ENCODE measurements at places on chromosomes 16 and 17.
A peak's percentile ranks its signal among the peaks of the same experiment; 100 is the strongest.

GRCh38 chr17:71966055-71966454, 154.8 kb upstream of the SOX9 start:
- H3K4me3 ChIP-seq = no peak overlapping the region
- H3K36me3 ChIP-seq = no peaks in the 10 kb centered on the region
- no peaks in the 10 kb centered on the region for H3K27me3 ChIP-seq
- no peak for DNase-seq

GRCh38 chr16:1351215-1351581, 480 bp downstream of the TSR3 start:
- H3K4me1 ChIP-seq = no peaks in the 10 kb centered on the region
- H3K27ac ChIP-seq = no peak overlapping the region
- H3K27me3 ChIP-seq = no peaks in the 10 kb centered on the region
- no peak for DNase-seq

DNA sequence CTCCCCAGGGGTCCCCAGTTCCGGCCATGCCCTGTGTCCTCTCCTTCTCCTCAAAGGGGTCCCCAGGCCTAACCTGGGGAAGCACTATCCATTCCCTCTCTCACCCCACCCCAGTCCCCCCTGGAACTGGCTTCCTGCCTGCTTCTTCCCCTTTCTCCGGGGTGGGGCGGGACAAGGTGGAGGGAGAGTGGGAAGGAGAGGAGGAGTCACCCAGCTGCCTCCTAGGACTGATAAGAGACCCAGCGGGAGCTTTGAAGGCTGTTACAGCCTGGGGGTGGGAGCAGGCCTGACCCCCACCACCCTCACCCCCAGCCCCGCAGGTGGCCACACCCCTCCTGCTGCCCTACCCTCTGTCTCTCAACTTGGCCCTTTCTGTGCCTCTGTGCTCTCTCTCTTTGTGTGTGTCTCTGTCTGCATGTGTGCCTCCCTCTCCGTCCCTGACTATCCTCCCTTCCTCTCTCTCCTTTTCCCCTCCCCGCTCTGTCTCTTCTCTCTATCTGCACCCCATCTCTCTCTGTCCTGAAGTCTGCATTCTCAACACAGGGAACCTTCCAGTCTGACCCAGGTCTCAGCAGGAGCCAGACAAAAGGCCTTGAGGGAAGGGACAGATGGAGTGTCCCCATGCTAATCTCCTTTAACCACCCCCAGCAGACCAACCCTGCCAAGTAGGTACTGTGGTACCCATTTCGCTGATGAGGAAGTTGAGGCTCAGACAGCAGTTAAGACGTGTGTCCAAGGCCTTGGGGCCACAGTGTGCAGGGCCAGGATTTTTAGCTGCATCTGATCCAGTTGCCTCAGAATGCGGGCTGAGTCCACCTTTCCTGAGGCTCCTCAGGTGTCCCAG, 66.1 kb downstream of the RAB11FIP4 start:
- no peak for DNase-seq
- H3K27ac ChIP-seq = no peak overlapping the region
- H3K4me3 ChIP-seq = no peak overlapping the region
- H3K4me1 ChIP-seq = no peaks in the 10 kb centered on the region

DNA sequence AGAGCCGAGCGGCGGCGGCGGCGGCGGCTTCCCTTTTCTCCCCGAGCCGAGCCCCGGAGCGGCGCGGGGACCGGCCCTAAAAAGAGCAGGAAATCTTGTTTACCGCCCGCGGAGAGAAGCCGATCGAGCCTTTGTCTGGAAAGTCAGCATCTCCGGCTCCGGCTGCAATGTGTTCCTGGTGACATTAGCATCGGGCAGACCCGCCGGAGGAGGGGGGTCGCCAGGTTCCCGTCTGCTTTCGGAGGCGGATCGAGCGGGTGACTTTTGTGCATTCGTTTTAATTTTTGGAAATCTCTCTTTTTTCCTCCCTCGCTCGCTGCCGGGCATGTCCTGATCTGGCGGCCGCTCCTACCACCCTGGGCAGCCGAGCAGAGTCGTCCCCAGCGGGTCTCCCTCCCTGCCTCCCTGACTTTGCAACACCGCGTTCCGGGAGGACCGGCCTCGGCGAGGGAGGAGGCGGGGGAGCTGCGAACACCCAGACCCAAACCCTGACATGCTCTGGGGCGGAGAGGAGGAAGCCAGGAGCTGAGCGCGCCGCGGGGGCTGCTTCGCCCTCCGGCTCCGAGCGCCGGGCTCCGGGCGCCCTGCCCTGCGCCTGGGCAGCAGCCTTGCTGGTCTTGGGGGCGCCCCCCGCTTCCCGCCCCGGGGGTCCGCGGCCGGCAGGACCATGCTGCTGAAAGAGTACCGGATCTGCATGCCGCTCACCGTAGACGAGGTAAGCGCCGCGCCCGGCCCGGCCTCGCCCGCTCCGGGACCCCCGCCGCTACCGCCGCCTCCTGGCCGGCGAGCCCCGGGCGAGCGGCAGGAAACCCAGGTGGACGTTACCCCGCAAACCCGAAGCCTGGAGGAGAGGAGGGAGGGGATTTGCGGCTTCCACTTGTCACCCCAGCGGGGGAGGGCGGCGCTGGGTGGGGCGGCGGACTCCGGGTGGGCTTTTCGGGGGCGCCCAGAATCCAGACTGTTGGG, 690 bp downstream of the PITPNC1 start:
- peaks cover 2% of the 10 kb centered on the region for H3K4me1 ChIP-seq
- H3K27ac ChIP-seq = peak overlapping the region; percentile 72
- peak; percentile 74 for DNase-seq
- H3K36me3 ChIP-seq = peaks cover 18% of the 10 kb centered on the region
- H3K4me3 ChIP-seq = peak overlapping the region; percentile 84

- no peak for DNase-seq
- no peaks in the 10 kb centered on the region for H3K27me3 ChIP-seq
- no peak overlapping the region for H3K27ac ChIP-seq
- no peak overlapping the region for H3K4me3 ChIP-seq
- peaks cover 8% of the 10 kb centered on the region for H3K4me1 ChIP-seq
These were observed 57.1 kb downstream of the SPECC1 start for GRCh38 chr17:20066253-20066652.

GRCh38 chr16:25106567-25107465, 4.7 kb upstream of the LCMT1 start:
- peak overlapping the region; percentile 98 for H3K4me3 ChIP-seq
- H3K4me1 ChIP-seq = peaks cover 2% of the 10 kb centered on the region

GRCh38 chr17:14580499-14580898, 279.6 kb downstream of the HS3ST3B1 start:
- H3K36me3 ChIP-seq = no peaks in the 10 kb centered on the region
- no peak overlapping the region for H3K27ac ChIP-seq
- H3K27me3 ChIP-seq = no peaks in the 10 kb centered on the region
- H3K4me1 ChIP-seq = peaks cover 4% of the 10 kb centered on the region
- no peak overlapping the region for H3K4me3 ChIP-seq

GRCh38 chr16:68995011-68995504, 110.4 kb upstream of the HAS3 start:
- peak; percentile 56 for DNase-seq
- H3K4me1 ChIP-seq = peaks cover 10% of the 10 kb centered on the region
- H3K4me3 ChIP-seq = no peak overlapping the region
- H3K27ac ChIP-seq = no peak overlapping the region
- H3K36me3 ChIP-seq = peaks cover 12% of the 10 kb centered on the region

DNA sequence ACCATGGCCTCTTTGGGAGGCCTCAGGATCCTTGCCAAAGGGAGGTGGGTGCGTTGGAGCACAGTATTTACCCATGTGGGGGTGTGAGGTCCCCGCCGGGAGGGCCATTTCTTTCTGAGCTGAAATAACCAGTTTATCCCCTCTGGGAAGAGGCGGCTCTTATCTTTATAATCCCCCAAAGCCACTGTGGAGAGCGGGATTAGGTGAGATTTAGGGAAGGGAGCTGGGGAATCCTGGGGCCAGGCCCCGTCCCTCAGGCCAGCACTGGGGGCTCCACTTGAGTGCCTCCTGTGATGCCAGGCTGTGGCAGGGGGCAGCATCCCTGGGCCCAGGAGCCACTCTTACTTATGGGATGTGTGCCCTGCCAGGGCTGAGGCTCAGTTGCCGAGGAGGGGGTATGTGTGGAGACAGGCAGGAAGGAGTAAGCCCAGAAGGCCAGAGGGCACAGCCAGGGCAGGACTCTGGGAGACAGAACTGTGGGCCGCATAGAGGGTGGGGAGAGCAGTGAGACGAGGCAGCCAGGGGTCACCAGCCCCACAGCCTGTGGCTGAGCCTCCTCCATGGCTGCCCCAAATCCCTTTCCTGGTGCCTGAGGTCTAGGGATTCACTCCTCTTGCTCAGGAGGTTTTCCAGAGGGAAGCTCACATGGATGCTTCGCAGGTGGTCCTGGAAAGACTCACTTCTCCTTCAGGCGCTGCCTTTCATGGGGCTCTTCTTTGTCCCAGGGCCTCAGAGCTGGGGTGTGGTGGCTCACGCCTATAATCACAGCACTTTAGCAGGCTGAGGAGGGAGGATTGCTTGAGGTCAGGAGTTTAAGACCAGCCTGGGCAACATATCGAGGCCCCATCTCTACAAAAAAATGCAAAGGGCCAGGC, 25.0 kb downstream of the TMEM94 start:
- H3K27ac ChIP-seq = no peak overlapping the region
- no peak overlapping the region for H3K4me3 ChIP-seq
- H3K4me1 ChIP-seq = no peaks in the 10 kb centered on the region
- DNase-seq = no peak
- H3K36me3 ChIP-seq = peaks cover 11% of the 10 kb centered on the region
- no peaks in the 10 kb centered on the region for H3K27me3 ChIP-seq

- no peak overlapping the region for H3K27ac ChIP-seq
- no peak for DNase-seq
- no peaks in the 10 kb centered on the region for H3K27me3 ChIP-seq
- no peaks in the 10 kb centered on the region for H3K4me1 ChIP-seq
These were observed 63.0 kb downstream of the BAIAP2 start for GRCh38 chr17:81097943-81098308.

- no peaks in the 10 kb centered on the region for H3K36me3 ChIP-seq
- no peaks in the 10 kb centered on the region for H3K4me1 ChIP-seq
- H3K4me3 ChIP-seq = no peak overlapping the region
- DNase-seq = peak; percentile 15
These were observed 33.5 kb downstream of the WSB1 start for GRCh38 chr17:27327397-27327796.

GRCh38 chr17:57665696-57666095, 79.4 kb downstream of the CCDC182 start:
- DNase-seq = peak; percentile 31
- H3K4me3 ChIP-seq = no peak overlapping the region
- H3K4me1 ChIP-seq = peaks cover 3% of the 10 kb centered on the region
- no peaks in the 10 kb centered on the region for H3K27me3 ChIP-seq

GRCh38 chr16:27770271-27771196, 220.6 kb downstream of the KATNIP start:
- peaks cover 3% of the 10 kb centered on the region for H3K36me3 ChIP-seq
- H3K4me1 ChIP-seq = no peaks in the 10 kb centered on the region
- H3K27me3 ChIP-seq = no peaks in the 10 kb centered on the region
- H3K27ac ChIP-seq = no peak overlapping the region
- H3K4me3 ChIP-seq = no peak overlapping the region
- DNase-seq = no peak

GRCh38 chr17:64117981-64118979, 11.7 kb downstream of the ERN1 start:
- no peaks in the 10 kb centered on the region for H3K36me3 ChIP-seq
- H3K4me3 ChIP-seq = no peak overlapping the region
- no peak overlapping the region for H3K27ac ChIP-seq
- H3K4me1 ChIP-seq = no peaks in the 10 kb centered on the region

- H3K27me3 ChIP-seq = no peaks in the 10 kb centered on the region
- no peaks in the 10 kb centered on the region for H3K4me1 ChIP-seq
- no peak for DNase-seq
- no peak within 1 kb of the TSS for H3K4me3 ChIP-seq
- H3K27ac ChIP-seq = no peak within 1 kb of the TSS
These were observed at the start of gene SPPL2C for GRCh38 chr17:45844695-45845375. Gene SPPL2C (plus strand): TSS chr17:45844881. CDS start chr17:45844907, 26 bp downstream.

GRCh38 chr17:40490289-40490853, 11.1 kb downstream of the TNS4 start:
- peaks cover 6% of the 10 kb centered on the region for H3K4me1 ChIP-seq
- no peaks in the 10 kb centered on the region for H3K36me3 ChIP-seq
- peak overlapping the region; percentile 58 for H3K4me3 ChIP-seq

GRCh38 chr17:10735251-10735650, 5.4 kb upstream of the TMEM220 start:
- H3K27ac ChIP-seq = no peak overlapping the region
- DNase-seq = peak; percentile 21
- no peaks in the 10 kb centered on the region for H3K4me1 ChIP-seq
- H3K4me3 ChIP-seq = no peak overlapping the region
- no peaks in the 10 kb centered on the region for H3K27me3 ChIP-seq
- peaks cover 4% of the 10 kb centered on the region for H3K36me3 ChIP-seq

DNA sequence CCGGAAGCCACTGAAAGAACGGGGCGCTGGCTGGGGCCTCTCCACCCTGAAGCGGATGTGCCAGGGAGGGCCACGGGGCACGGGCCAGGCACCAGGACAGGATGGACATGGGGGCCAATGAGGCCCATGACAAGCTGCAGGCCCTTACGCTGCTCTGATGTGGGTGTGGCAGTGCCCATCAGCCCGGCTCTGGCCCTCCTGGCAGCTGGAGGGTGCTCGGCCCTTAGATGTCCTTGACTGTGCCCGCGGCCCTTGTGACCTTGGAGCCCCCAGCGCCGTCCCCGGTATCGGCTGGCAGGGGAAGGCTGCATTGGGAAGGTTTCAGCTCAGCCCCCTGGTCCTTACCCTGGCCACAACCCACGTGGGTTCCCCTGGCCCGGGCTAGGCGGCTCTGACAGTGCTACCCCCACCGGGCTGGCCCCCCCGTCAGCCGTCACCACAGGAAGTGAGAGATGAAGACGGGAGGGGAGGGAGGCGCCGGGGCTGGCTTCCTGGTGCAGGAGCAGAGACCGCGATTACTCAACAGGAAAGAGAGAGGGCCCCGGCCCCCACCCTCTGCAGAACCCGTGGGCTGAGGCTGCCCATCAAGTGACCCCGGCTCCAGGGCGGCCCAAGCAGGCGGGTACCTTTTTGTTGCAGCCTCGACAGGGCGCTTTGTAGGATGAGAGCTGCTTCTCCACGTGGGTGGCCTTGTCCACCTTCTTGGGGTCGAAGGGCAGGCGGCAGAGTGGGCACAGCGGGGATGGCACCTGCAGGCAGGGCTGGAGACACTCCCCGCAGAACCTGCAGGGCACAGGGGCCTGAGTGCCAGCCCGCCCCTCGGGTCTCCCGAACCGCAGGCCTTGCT, 5.3 kb downstream of the RNF166 start:
- H3K4me3 ChIP-seq = no peak overlapping the region
- peaks cover 15% of the 10 kb centered on the region for H3K36me3 ChIP-seq
- H3K27me3 ChIP-seq = no peaks in the 10 kb centered on the region
- no peak overlapping the region for H3K27ac ChIP-seq
- DNase-seq = no peak

- DNase-seq = no peak
- H3K27me3 ChIP-seq = no peaks in the 10 kb centered on the region
- H3K4me3 ChIP-seq = no peak overlapping the region
- H3K36me3 ChIP-seq = no peaks in the 10 kb centered on the region
These were observed 106.5 kb downstream of the CDH8 start for GRCh38 chr16:61929776-61930175.

All from H9 (cell line).